ENCODE measurements at places on chromosomes 3 and 15.

DNA sequence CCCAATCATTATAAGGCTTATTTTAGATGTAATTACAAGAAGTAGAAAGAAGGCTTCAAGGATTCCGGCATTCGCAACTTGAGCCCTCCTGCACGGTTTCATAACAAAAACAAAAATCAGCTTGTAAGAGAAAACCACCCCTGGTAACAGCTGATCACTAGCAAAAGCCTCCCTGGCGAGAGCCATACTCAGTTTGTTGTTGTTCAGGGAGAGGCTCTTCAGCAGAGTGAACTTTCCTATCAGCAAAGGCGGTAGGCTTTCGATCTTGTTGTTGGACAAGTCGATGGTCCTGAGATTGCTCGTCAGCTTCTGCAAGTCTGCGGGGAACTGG lies 710 bp downstream of the LRRC57 start:
- no peak for DNase-seq

- no peak for DNase-seq
These were observed 14.2 kb upstream of the SEMA3B start for GRCh38 chr3:50254577-50255250.

DNA sequence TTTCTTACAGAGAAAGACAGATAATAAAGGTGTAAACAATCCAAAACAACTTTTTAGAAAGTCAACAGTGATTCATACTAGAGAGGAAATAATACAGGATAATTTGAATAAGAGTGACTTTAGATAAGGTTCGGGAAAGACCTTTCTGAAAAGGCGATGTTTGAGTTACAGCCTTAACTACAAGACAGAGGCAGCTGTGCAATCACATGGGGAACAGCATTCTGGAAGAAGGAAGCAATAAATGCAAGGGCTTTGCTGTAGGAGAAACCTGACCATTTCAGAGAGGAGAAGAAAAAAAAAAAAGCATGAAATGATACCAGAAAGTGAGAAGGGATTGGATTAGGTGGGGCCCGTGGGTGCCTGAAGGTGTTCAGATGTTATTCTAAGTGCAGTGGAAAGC lies 200.6 kb upstream of the ATP11B start:
- no peak for DNase-seq

DNA sequence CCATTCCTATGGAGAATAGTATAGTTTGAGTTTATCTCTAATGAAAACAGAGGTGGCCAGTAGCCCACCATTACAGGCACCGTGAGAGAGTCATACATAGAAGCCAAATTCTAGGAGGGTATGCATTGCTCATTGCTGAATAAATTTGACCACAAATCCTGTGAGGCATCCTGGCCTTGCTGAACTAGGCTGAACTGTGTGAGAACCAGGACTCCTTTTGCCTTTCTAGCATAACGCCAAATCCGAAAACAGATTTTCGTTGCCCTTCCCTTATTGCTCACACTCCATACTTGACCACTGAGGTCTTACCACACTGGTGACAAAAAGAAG lies 50.4 kb downstream of the SLC2A2 start:
- DNase-seq: no peak

DNA sequence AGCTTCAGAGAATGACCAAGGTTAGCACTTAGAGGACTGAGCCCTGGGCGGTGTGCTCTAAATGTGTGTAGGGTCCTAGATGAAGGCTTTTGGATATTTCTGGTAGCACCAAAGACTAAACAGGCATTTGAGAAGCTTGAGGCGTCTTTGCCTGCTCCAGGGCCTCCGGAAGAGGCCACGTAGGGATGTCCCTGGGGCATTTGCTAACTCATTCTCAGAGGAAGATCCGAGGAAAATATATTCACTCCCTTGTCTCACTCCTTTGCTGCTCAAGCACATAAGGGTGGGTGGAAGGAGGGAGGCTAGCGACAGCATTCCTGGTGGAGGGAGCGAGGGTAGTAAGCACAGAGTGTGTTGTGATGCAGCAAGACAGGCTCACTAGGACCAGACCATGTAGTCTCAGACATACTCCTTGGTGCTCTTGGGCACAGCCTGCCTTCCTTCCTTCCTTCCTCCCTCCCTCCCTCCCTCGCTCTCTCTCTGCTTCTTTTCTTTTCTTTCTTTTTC lies 38.5 kb upstream of the XCR1 start:
- no peak for DNase-seq

DNA sequence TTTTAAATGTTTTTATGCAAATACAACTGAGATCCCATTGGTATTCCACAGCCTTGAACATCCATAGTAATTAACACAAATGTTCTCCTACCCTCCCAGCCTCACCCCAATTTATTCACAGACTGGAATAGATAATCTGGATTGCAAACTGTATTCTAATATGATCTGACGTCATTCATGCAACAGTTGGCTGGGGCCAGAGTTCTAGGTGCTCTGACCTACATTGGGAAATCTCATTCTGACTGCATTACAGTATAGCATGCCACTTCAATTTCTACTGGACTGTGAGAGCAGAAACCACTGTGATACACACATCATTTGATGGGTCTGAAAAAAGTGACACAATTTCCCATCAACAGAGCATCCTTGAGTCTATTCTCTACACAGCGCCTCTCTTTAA lies 403.1 kb downstream of the MAGI1 start:
- no peak for DNase-seq

GRCh38 chr3:30554317-30554690 lies 52.1 kb upstream of the TGFBR2 start:
- DNase-seq: no peak
